ENCODE measurements at places on chromosomes 4 and X.

GRCh38 chrX:65266482-65266881 is 268.1 kb downstream of the LAS1L start:
- no peak overlapping the region for H3K27ac ChIP-seq
- H3K4me3 ChIP-seq = no peak overlapping the region
- no peaks in the 10 kb centered on the region for H3K4me1 ChIP-seq
- no peak for DNase-seq
- peaks cover 3% of the 10 kb centered on the region for H3K36me3 ChIP-seq

DNA sequence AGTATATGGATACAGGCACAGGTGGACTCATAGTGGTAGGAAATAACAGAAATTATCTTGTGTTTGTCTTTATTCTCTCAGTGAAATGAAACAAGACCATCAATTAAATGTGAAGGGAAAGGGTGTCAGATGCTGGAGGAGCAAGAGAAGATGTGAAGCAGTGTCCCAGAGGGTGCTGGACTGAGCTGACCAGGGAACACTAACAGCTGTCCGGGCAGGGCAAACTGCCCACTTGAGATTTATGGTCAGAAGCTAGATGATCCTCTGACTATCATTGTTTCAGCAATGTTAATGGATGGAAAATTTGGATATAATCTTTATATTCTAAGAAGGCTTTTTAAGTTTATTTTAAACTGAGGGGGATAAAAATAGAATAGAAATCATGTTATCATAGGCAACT is 267.2 kb upstream of the SLC7A11 start:
- no peaks in the 10 kb centered on the region for H3K36me3 ChIP-seq
- H3K4me1 ChIP-seq = no peaks in the 10 kb centered on the region
- H3K27me3 ChIP-seq = no peaks in the 10 kb centered on the region
- no peak overlapping the region for H3K27ac ChIP-seq
- DNase-seq = no peak

DNA sequence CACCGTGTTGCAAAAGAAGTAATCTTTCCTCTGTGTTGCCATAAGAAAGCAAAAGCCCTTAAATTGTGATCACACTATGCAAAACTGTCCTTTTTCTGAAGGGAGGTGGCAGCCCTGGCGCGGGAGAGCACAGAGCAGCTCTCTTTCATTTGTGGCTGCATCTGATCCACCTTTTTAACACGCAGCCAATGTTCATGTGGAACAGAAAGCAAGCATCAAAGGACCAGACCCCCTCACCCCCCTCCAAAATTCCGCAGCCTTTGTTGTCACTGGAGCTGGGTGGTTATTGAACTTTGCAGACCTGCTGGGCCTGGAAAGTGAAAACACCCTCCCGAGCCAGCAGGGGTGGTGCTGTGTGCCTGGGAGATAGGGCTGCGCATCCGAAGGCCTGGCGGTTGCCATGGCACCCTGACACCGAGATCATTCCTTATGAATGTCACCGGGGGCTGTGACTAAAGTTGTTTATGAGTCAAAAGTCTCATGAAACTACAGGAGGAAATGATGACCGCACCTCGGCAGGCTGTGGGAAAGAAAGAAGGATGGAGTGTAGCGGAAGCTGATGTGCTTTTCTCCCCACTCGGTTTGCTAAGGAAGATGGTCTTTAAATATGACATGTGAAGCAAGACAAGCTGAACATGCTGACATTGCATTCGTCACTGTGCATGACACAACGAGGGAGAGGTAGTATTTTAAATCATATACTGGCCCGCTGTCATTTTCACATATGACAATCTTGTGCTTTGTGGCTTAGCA is 367.4 kb downstream of the UNC5C start:
- no peaks in the 10 kb centered on the region for H3K36me3 ChIP-seq
- DNase-seq = no peak
- no peak overlapping the region for H3K27ac ChIP-seq
- H3K4me3 ChIP-seq = no peak overlapping the region
- H3K4me1 ChIP-seq = no peaks in the 10 kb centered on the region

DNA sequence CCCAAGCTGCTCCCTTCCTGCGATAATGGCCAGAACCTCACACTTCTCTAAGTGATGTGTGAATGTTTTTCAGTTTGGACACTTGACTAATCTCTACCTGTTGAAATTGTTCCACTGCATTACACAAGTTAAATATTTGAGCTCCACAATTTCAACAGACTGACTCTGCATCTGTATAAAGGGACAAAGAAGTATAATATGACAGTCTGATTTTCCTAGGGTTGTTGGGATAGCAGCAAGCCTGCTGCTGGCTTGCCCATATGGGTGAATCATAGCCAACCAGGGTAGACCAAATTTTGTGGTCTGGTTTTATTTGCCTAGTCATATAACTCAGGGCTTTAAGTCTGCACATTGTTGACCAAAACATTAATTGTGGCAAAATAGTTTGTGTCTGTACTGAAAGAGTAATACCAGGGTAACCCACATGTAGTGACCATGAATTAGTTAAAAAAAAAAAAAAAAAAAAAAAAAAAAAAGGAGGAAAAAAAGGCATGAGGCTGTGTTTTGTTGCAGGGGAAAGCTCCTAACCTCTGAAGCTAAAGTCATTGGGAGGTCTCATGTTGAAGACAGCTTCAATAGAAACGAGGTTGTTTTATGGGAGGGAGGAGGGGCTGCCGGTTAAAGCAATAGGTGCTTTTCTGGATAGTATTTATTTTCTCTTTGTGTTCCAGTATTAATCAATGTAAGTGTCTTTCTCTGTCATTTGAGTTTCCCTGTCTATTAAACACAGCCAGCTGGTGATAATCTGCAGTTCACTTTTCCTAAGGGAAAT is 534.2 kb downstream of the RAB28 start:
- H3K4me1 ChIP-seq = no peaks in the 10 kb centered on the region
- H3K36me3 ChIP-seq = no peaks in the 10 kb centered on the region
- DNase-seq = no peak
- H3K27me3 ChIP-seq = no peaks in the 10 kb centered on the region

GRCh38 chrX:38879631-38880220 is 78.5 kb downstream of the MID1IP1 start:
- peak overlapping the region; percentile 68 for H3K4me3 ChIP-seq
- no peaks in the 10 kb centered on the region for H3K36me3 ChIP-seq
- peaks cover 25% of the 10 kb centered on the region for H3K4me1 ChIP-seq

Measured in memory B cell (primary cell).